AG09309 (cell line): ENCODE measurements at places on chromosomes 16 and 17.

GRCh38 chr17:37399265-37399803 is 7.3 kb downstream of the ACACA start:
- DNase-seq, result no peak

- DNase-seq, result no peak
Measured at GRCh38 chr17:81043725-81044427, 8.9 kb downstream of the BAIAP2 start.

GRCh38 chr17:1878419-1879121 is 48.8 kb downstream of the RPA1 start:
- no peak for DNase-seq

- DNase-seq, result peak; percentile 64
Measured at GRCh38 chr16:10828851-10829366, 10.3 kb upstream of the TVP23A start.

- DNase-seq, result no peak
Measured at GRCh38 chr16:2664574-2664982, 17.7 kb upstream of the KCTD5 start.

DNA sequence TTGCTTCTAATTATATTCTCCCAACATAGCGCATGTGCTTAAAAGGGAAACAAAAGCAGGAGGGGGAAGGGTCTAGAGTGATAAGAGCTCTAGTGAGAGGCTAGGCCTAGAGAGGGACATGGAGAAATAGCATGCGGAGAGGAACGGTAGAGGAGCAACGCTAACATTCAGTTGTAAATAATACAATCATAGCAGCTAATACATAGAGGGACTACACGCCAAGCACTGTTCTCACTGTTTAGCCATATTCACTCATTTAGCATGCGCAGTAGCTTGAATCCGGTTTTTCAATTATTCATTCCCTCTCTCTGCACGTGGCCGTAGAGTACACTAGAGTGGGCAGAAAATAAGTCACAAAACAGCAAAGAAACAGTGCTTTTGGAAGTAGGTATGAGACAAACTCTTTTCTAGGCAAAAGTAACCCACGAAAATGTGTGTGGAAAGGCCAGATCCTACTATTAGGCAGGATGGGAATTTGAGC is 1.7 kb upstream of the ALOX12 start:
- no peak for DNase-seq
